Jurkat, Clone E6-1 (cell line): ENCODE measurements at places on chromosomes 13 and 19.

DNA sequence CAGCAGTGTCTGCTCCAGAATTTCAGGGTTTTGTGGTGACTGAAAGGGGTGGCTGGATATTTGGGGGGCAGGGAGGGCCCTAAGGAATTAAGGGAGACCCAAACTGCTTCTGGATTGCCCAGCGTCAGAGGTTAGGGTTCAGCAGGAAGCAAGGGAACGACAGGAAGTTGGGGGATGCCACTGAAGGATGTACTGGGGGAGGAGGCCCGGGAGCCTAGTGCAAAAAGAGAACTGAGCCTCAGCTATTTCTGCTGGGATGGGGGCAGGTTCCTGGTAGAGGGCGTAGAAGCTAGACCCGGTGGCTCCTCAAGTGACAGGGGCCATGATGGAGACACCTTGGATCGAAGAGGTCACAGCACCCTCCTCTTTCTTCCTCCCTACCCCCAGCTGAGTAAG lies 1.1 kb downstream of the CYP2S1 start:
- DNase-seq: peak; percentile 30

DNA sequence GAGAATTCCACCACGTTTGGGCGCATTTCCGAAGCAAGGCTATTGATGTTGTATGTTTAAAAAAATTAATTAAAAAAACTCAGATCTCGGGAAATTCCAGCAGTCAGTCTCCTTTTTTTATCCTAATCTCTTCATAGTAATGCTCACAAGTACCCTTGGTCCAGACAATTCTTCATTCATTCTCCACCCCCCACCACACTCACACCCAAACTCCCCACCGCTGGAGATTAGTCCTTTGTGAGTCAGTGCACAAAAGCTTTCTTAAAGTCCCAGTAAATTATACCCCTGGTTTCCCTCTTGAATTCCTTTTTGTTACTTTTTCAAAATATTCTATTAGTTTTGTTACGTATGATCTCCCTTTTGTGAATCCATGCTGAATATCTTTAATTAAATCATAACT lies 274.6 kb downstream of the ZNF536 start:
- no peak for DNase-seq

DNA sequence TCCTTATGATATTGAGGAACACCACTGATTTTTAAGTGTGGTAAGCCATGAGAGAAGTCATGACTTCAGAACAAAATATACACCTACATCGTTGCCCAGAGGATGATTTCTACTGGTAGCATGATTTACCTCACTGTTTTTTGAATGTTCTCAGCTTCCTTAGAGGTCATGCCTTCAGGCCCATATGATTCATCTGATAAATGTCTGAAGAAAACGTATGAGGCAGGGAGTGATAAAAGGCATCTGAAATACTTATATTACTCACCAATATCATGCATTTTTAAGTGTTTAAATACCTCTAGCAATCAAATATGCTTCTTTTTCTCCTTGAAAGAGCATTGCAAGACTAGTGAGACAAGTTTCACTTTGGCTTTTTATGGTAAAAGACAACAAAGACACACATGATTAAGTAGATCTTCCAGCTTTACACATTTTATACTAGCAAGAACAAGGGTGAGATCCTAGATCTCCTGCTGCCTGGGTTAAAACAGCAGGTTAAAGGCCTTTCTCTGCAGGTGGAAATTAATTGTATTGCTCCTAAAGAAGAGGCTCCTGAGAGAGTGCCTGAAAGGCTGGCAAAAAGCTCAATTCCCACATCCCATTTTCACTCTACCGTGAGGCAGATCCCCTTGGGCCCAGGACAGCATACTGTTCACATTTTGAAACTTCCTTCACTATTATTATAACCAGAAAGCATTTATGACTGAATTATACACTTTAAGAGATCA lies 432.4 kb downstream of the SLITRK1 start:
- DNase-seq: no peak

- no peak for DNase-seq
These were observed 25.7 kb upstream of the LMO7 start for GRCh38 chr13:75610466-75610865.

DNA sequence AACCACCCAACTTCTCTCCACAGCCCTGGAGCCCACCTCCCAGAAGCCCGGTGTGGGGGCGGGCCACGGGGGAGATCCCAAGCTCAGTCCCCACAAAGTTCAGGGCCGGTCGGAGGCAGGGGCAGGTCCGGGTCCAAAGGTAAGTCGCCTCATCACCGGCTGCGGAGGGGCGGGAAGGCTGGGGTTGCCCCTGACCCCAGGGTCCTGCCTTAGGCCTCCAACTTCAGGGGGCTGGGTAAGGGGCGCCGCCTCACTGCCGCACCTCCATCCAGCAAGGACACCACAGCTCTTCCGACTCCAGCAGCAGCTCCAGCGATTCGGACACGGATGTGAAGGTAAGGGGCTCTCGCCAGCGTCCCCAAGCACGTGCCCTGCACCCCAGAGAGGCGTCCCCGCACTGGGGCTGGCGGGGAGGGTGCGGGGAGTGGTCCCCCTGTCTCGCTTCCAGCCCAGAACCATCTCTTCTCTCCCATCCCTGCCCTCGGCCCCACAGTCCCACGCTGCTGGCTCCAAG lies 358 bp downstream of the C19orf33 start:
- DNase-seq: no peak

- no peak for DNase-seq
These were observed 600 bp downstream of the AP1M1 start for GRCh38 chr19:16198370-16198651.

GRCh38 chr13:95783747-95784146 lies 106.8 kb downstream of the DNAJC3 start:
- DNase-seq: no peak

GRCh38 chr19:29499921-29500590 lies 25.7 kb upstream of the VSTM2B start:
- no peak for DNase-seq

DNA sequence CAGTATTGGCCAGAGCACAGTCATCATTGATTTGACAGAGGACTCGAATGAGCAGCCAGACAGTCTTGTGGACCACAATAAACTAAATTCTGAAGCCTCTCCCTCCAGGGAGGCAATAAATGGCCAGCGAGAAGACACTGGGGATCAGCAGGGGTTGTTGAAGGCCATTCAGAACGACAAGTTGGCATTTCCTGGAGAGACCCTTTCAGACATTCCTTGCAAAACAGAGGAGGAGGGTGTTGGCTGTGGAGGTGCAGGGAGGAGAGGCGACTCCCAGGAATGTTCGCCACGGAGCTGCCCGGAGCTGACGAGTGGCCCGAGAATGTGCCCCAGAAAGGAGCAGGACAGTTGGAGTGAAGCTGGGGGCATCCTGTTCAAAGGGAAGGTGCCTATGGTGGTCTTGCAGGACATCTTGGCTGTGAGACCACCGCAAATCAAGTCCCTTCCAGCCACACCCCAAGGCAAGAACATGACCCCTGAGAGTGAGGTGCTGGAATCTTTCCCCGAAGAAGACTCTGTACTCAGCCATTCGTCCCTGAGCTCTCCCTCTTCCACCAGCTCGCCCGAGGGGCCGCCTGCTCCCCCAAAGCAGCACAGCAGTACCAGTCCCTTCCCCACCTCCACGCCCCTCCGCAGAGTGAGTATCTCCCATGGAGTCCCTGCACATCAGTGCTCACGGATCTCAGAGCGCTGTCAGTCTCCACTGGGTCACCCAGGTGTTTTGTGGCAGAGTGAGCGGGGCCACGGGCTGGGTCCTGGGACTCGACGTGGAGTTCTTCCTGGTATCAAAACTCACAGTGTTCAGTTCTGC lies 6.9 kb downstream of the CHAF1A start:
- DNase-seq: no peak

DNA sequence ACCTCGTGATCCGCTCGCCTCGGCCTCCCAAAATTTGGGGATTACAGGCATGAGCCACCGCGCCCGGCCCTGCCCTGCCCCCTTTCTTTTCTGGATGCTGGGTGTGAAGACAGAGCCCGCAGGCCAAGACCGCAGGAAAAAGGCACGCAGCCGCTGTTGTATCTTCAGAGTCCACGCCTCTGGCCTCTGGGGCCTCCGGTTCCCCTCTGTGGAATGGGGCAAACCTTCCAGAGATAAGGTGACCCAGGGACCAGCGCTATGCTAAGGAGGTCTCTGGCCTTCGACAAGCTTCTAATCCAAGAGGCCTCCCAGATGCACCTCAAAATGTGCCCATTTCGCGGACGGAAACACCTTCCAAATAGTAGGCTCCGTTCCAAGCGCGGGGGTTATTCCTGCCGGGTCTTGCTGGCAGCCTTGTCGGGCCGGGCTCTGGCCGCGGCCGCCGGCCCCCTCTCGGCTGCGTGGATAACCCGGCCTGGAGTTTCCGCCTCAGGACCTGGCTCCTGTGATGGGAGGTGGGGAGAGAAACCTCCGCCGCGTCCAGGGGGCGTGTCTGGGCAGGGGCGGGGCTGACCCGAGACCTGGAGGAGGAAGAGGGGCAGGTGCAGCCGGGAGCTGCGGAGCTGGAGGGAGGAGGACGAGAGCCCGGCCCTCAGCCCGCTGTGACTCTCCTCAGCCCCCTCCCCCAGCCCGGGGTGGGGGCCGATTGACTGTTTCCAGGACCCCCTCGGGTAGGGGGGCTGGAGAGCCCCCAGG lies 13.1 kb downstream of the TJP3 start:
- DNase-seq: peak; percentile 88

DNA sequence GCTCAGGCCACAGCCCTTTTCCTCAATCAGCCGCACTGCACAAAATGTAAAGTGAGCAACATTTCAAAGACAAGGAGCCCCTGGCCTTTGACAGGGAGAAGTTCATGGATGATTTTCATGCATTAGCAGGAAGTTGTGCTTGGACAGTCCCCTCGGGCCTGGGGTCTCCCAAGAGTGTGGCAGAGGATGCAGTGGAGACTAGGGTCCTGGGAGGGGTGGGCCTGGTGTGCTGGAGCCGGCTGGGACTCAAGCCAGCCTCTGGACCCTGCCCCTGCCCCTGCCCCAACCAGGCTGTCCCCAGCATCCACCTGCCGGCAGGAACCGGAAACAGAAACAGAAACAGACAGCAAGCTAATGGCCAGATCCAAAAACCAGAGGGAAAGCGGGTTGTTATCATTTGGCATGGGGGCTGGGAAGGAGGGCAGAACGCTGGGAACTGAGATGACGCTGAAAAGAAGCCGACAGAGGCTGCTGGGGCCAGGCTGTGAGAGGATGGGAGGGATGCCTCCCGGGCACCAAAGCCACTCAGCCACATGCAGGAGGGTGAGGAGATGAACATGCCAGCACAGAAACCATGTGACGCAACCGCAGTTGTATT lies 2.3 kb downstream of the GAS6 start:
- DNase-seq: no peak

DNA sequence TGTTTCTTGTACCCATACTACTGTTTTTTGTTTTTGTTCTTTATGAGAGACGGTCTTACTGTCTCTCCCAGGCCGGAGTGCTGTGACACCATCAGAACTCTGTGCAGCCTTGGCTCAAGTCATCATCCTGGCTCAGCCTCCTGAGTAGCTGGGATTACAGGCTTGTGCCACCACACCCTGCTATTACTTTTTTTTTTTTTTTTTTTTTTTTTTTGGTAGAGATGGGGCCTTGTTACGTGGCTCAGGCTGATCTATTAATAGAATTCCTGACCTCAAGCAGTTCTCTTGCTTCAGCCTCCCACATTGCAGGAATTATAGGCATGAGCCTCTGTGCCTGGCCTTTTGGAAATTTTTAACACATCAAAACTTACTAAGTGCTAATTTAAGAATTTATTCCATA lies 2.9 kb upstream of the ZNF304 start:
- no peak for DNase-seq
